ENCODE measurements at places on chromosomes 7 and 10.
A peak's percentile ranks its signal among the peaks of the same experiment; 100 is the strongest.

DNA sequence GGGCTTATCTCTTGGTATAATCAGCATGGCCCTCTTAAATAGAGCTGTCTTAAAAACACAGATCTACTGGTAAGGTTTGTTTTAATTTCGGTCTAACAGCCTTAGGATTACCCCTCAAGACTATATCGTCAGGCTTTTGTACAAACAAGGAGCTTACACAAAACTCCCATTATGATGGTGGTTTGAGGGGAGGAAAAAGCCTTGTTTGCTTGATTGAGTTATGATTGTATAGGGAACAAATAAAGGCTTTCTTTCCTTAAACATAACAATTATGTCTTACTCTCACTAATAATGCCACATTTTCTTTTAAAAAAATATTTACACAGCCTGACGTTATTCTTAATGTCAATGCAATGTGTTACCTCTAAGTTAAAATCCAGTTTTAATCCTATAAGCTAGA lies 188.8 kb upstream of the TCF7L2 start:
- DNase-seq: no peak

DNA sequence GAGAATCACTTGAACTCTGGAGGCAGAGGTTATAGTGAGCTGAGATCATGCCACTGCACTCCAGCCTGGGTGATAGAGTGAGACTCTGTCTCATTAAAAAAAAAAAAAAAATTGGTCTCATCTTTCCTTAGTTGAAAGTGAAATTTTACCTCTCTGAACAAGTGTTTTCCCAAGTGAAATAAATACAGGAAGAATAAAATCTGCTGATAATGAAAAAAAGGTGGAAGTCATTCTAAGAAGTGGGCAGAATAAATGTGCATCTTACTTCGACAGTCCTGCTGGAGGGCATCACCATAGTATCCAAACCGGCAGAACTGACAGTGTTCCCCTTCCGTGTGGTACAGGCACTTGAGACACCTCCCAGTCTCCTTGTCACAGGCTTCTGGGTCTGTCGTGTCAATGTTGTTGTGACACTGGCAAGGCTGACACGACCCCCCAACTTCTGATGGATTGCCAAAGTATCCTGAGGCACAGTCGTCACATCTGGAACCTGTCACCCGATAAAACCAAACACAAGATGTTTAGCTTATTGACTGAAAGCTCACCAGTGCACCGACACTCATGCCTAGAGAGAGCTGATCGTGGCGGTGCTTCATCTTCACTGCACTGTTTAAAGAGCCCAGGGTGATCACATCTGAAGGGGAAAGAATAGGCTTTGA lies 49.6 kb downstream of the LAMB1 start:
- no peak for DNase-seq

DNA sequence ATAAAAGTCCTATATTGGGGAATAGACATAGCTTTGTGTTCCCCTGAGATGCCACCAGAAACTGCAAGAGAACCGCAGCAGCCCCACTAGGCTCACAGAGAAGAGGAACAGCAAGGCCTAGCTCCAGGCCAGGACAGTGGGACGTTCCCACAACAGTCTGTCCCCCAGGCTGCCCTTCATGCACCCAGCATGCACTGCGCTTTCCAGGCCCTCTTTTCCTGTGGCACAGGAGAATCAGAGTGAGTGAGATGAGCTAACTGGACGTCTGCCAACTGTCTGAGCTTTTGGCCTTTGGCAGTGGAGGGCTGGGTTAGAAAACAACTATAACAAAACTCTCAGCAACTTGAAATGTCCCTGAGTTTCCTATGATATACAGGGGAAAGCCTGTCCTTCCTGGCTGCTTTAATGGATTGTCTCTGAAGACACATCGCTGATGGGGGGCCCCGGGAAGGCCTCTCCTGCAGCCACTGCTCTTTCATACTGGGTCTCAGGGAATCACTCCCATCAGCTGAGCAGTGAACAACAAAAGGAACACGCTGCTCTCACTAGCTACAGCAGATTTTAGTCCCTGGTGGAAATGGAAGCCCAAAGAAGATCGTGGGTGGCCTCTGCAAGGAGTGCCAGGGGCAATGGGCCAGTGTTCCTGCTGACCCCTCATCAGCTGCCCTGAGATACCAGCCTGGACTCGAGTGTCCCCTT lies 53.5 kb downstream of the PODXL start:
- DNase-seq: no peak

DNA sequence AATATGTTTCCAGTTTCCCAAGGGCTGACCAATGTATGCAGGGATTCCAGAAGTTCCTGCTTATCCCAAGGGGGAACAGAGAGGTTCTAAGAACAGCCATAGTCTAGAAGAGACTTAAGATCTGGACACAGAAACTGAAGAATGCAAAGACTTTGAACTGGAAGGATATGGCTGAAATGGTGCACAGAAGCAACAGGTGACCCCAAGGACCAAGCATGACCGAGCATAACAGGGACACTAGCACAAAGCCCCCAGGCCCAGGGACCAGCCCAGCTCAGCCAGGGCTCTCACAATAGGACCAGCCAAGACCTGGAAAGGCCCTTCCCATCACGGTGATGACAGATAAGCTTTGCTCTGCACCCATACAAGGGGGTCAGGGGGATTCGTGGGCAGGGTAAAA lies 213.0 kb upstream of the KMT2E start:
- no peak for DNase-seq

DNA sequence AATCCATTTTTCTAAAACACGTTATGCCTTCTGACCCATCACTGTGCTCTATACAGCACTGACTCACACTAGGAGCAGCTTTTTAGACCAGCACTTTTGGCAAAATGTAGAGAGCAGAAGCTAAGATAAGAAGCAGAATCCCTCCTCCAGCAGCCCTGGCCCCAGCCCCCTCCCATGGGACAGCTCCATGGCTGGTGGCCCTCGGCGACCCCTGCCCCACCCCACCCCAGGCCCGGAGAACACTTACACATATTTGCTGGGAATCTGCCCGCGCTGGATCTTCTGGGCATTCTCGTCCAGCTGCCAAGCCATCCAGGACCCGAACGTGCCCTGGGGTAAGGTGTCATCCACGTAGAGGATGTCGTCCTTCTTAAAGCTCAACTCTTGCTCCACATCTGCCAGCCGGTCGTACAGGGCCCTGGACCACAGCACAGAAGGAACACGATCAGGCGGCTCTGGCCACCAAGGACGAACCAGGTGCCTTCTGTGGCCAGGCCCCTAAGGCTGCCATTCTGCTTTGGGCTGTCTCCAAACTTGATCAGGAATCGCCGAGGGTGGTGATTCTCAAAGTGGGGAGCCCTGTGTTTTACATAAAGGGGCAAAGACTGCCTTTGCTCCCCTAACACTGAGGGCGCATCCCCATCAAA lies 119.9 kb downstream of the DLG5 start:
- DNase-seq: no peak

- DNase-seq: no peak
These were observed 43.7 kb upstream of the DGKI start for GRCh38 chr7:137890449-137890921.

GRCh38 chr10:44864637-44865288 lies 46.4 kb upstream of the TMEM72 start:
- DNase-seq: peak; percentile 82

DNA sequence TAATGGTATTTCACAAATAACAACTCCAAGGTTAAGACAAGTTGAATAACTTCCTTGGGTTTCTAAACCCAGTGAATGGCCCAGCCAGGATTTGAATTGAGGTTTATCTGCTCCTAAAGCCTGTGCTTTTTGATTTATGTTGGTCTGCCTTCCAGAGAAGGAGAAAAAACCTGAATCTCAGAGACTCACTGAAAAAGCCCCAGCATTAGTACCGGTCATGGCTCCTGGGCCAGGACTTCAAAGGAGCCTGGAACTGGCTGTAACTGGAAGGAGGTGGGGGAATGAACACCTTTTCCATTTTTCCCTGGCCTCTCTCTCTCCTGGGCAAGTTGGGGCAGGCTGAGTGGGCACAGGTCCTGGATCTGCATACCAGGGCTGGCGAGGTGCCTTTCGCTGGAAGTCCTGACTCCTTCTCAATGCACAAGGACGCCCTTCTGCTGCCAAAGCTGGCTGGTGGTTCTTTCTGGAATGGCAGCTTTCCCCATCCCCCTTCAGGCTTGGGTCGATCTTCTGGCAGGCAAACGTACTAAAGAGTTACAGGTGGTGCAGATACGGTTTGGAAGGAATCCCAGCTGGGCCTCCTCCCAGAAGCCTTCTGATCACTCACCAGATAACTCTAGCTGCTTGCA lies 268.2 kb downstream of the PTEN start:
- no peak for DNase-seq

Data from naive thymus-derived CD8-positive, alpha-beta T cell (primary cell).